ENCODE measurements at places on chromosomes 16 and 17. TPM values are rescaled to one million over a fixed set of nuclear protein-coding genes. Genes with fewer than 3 reads are reported as not detected.
A peak's percentile ranks its signal among the peaks of the same experiment; 100 is the strongest.

Gene CD79B
- 5.1 TPM for total RNA-seq

Gene KRTAP4-6
- total RNA-seq = not detected

Gene EIF4A3
- 27.4 TPM for total RNA-seq

Gene NPIPA2
- total RNA-seq = 0.60 TPM

Gene ARHGAP44
- total RNA-seq = 1.6 TPM

DNA sequence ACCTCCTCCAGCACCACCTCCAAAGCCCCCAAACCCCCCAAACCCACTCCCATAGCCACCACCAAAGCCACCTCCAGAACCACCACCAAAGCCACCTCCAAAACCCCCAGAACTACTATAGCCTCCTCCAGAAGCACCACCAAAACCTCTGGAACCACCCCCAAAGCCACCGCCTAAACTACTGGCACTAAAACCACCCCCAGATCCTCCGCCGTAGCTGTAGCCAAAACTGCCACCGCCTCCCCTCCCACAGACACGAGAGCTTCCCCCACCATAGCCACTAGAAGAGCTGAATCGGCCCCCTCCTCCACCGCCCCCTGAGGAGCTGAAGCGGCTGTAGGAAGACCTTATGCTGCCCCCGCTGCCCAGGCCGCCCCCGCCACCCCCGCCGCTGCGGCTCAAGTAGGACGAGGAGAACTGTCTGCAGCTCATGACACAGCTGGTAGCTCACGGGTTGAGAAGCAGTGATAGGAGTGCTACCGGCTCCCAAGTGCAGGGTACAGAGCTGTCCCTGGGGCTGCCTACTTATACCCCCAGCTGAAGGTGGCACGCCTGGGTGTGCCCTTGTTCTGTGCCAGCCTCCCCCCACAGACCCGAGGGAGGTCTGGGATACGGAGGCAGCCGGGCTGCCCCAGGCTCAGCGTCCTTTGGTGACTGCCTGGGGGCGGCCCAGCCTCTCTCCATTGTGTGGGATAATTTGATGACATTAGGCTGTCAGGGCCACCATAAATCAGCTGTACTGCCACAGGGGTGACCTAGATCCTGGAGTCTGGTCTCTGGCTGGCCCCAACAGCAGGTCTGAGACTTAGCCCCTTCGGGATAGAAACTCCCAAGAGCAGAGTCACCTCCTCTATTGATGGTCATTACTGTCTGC, at the start of gene KRT9:
Gene KRT9 (minus strand): TSS at position 499 of the 874 bp plus-strand sequence. CDS start 67 bp downstream, at position 432.
- DNase-seq = no peak

GRCh38 chr17:74738051-74738996, 1.3 kb downstream of the RAB37 start:
- no peak for DNase-seq

GRCh38 chr16:55377840-55378239, 53.8 kb downstream of the IRX6 start:
- no peak for DNase-seq

- no peak for DNase-seq
These were observed 938 bp downstream of the NCOR1 start for GRCh38 chr17:16214190-16215001.

- DNase-seq = peak; percentile 68
These were observed at the start of gene GFER for GRCh38 chr16:1983544-1984346. TSS of gene GFER (plus strand) at chr16:1984193. CDS start at chr16:1984219, 26 bp downstream.

- DNase-seq = no peak
These were observed 263.6 kb downstream of the NTN1 start for GRCh38 chr17:9284884-9285283.

Measured in gastrocnemius medialis (tissue), 4 donors.